ENCODE measurements at places on chromosomes 1 and 21. TPM values are rescaled to one million over a fixed set of nuclear protein-coding genes. Genes with fewer than 3 reads are reported as not detected.

DNA sequence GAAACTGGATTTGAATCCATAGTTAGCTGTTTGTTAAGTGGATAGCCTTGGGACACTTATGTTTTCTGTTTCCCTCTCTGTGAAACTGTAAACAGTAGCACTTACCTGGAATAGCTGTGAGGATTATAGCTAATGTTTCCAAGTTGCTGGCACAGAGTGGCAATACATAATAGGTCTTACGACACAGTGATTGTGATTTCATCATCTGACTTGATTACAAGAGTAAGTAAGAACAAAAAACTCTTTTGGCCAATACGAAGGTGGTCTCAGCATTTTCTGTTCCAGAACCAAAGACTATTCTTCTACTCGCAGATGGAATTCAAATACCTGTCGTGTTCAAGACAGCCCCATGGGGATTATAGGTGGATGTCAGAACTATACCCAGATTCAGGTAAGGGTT, 2.1 kb downstream of the C8B start:
- DNase-seq: no peak

Gene EPHB2
- total RNA-seq: 0.09 TPM

- no peak for DNase-seq
These were observed 34.6 kb downstream of the CFAP57 start for GRCh38 chr1:43206600-43207228.

GRCh38 chr1:235910357-235911299, 43.9 kb upstream of the LYST start:
- peak; percentile 73 for DNase-seq

Gene TAL1
- total RNA-seq: not detected

GRCh38 chr21:45486443-45487160, 55.6 kb downstream of the SLC19A1 start:
- DNase-seq: no peak

DNA sequence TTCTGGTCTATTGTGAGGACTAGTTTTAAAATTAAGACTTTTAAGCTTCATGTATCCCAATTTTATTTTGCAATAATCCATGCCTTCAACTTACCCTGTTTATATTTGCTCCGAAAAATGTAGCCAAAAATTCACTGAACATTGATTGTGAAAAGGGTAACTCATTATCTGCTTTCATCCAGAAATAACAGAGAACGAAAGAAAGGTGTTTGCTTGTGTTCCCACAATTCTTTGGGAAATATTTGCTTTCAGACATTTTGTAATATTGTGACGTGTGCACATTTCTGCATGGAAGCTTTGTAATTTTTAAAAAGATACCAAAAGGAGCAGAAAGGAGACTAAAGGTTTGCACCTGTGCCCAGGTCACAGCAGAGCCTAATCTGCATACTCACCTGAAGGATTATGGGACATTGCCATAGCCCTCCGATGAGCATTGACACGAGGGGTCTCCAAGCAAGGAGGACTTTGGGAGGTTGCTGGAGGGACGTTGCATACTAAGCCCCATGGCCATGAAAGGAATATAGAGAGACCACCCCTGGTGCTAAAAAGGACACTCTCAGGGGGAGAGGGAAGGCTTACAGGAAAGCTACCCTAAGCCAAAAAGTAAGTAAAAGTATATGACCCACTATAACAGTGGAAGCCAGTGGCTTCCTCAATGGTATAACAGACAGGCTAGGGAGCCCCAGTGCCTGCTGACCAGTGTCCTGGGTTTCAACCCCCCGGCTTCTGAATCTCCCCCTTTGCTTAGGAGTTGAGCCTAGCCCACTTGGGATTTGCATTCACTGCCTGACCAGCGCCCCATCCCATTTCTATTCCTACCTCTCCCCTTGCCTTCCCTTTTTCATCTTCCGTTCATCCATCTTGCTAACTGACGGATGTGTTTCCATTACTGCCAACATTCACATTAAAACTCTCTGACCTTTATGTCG, 148.6 kb upstream of the ZC3H12A start:
- DNase-seq: no peak

GRCh38 chr1:163535807-163536206, 214.1 kb downstream of the NUF2 start:
- no peak for DNase-seq

DNA sequence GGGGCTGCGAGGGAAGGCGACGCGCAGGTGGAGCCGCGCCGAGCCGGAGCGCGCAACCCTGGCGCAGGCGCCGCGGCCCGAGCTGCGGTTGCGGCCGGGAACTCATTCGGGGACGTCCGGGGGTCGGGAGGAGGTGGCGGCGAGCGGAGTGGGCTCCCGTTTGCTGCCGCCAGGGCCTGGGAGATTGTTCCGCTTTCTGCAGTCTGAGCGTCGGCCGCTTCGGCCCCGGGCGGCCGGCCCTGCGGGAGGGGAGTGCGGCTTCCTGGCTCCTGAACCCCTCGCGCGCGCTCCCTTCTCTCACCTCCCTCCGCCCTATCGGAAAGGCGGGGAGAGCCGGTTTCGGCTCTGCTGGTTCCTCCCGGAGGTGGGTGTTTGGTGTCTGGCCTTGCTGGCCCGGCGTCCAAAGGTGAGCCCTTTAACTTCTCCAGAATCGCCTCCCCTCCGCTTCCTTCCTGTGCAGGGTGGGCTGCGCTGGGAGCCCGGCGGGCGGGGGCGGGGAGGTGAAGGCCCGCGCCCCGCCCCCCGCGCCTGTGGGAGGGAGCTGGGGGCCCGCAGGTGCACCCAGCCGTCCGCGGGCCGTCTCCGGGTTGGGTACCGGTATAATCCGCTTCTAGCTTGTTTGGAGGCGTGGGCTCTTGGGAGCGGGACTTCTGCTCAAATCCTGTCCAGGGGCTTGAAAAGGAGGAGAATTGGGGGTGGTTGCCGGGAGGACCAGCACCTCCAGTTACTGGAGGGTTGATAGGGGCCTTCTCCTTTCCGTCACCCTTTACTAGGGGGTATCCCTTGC, 683 bp downstream of the LRRC8D start:
- peak; percentile 71 for DNase-seq

GRCh38 chr21:37869661-37870060, 46.6 kb downstream of the KCNJ6 start:
- no peak for DNase-seq

Gene TDRD5
- not detected for total RNA-seq

DNA sequence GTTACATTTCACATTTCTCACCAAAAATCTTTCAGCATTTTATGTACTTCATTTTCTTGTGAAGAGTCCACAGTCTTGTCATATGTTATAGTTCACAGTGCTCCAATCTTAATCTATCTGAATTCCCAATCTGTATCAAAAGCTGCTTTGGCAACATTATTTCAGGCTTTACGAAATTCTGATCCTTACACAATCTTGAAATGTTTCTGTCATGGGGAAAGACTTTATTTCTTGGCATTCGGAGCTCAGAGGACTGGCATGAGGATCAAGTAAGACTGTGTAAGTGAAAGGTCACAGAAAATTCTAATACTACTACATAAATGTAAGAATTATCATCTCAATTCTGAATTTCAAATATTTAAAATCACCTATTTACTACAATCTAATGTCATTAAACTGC, 2.0 kb downstream of the USP33 start:
- no peak for DNase-seq

Gene USH2A
- total RNA-seq: not detected

Gene ADAMTS5
- not detected for total RNA-seq

GRCh38 chr21:25342816-25343215, 264.5 kb downstream of the MRPL39 start:
- no peak for DNase-seq

All from activated CD8-positive, alpha-beta memory T cell treated with anti-CD3 and anti-CD28 coated beads, Interleukin-2, amount 10 ng/mL, durations not matched to agents 7 days and 5 days (primary cell).